CD4-positive, alpha-beta T cell treated with Interleukin-12 subunit alpha and Interleukin-12 subunit beta, for 1 hour (primary cell): ENCODE measurements at places on chromosomes 13 and 19.

DNA sequence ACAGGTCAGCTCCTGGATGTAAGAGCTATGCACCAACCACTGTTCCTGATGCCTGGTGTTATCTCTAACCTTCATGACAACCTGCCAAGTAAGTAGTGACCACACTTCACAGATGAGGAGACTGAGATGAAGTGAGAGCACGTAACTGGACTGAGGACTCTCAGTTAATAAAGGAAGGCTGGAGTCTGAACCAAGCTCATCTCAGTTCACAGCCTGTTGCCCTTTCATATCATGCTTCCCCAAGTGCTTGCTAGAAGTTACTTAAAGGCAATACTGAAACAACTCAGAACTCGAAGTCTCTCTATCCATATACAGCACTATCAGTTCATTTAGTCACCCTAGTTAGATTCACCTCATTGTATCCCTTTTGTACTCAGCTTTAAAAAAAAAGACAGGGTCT, 119.7 kb downstream of the ABCC4 start:
- no peak for DNase-seq

DNA sequence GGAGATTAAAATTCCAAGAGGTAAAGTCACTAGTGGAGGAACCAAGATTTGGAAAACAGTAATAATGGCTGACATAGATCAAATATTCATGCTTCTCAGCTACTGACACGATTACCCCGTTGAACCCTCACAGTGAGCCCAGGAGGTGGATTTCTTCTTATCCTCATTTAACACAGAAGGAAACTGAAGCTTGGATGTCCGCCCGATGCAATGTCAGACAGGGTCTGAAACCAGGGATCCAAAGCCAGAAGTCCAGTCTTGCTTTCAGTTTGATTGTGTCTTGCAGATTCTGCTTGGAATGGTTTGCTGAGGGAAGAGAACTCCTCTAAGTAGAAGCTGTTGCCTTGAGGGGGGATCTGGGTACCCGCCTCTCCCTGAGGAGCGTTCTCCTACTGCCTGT, 404.7 kb downstream of the KCNRG start:
- no peak for DNase-seq

DNA sequence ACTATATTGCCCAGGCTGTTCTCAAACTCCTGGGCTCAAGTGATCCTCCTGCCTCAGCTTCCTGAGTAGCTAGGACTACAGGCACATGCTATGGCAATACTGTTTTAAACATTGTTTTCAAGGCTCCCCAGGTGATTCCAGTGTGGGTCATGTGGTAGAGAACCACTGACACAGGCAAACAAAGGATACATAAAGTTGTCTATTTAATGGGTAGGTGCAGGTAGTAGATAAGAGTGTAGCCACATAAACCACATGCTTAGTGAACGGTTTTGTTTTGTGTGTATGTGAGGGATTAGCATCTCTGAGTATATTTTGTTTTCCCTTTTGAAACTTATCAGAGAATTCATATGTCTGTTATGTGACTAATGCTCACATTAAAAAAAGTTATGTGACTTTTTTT, 36.7 kb downstream of the USPL1 start:
- DNase-seq: peak; percentile 42

DNA sequence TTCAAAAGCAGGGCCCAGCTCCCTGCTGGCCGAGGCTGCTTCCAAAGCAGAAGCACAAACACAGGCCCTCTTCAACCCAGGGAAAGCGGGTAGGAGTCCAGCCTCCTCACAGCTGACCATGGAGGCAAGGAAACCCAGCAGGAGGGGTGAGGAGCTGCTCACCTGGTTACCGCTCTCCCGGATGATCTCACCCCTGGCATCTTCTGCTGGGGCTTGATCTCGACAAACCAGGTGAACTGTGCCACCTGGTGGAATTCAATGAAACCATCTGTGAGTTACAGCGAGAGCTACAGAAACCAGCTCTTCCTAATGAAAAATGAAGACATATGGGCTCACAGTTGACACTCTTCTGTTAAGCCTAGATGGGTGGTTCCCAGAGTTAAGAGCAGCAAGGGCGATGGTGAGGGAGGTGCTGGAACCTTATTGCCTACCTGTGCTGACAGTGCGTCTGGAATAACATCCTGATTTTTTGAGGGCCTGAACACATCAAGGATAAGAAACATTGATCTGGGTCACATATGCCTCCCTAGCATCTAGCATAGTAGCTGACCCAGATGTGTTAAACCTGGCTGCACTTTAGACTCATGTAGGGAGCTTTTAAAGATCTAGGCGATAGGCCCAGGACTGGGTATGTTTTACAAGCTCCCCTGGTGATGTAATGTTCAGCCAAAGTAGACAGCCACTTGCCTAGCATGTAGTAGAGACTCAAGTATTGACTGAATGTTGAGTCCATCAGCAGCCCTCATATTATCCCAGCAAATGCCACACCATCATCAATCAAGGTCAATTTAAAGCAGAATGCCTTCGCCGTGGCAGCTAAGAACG, 6.1 kb downstream of the DHRS12 start:
- peak; percentile 77 for DNase-seq

DNA sequence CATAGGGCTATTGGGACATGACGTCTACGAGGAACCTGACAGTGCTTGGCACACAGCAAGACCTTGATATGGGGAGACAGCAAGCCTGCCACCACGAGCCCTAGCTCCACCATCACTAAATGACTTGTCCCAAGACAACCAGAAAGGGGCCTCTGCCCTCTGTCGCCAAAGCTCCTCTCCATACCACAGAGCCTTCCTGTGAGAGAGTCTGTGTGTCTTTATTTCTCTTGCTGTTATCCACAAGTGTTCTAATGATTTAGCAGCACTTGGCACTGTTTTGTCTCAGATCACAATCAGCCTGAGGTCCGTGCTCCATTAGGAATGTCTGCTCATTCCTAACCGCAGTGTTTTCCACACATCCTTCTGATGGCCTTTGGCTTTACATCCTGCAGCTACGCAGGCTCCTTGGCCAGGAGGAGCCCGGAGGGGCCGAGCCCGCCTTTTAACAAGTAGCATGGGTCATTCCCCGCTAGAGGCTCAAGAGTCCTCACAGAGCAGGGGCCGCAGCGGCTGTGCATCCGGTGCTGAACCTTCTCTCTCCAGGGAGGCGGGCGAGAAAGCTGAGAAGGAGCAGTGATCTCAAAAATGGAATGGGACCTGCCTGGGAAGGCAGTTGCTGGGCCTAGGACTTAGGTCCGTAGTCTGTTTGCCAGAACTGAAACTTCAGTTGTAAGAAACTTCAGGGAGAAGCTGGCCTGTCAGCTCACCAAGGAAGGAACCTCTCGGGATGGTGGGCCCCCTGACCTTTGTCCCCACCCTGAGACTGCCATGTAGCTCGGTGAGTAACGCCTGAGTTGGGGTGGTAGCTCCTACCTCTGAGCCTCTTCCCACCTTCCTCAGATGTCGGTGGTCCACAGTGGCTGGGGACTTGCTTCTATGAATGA, 61.1 kb upstream of the HMGB1 start:
- DNase-seq: no peak

DNA sequence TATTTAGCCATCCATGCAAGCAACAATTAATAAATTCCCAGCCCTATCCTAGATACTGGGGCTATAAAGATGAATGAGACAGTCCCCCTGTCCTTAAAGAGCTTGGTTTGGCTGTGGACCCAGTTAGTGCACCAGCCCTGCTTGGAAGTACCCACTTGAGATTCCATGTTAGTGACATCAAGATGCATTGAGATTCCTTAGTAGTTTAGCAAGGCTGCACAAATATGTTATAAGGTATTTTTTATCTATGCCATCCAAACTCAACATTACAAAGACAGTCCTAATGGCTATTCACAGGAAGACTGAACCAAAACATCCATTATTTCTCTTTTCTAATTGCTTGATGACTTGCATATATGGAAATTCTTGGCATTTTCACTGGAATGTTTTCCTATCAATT, 48.8 kb upstream of the RAP2A start:
- DNase-seq: no peak
